Stimulated activated CD4-positive, alpha-beta T cell treated with anti-CD3 and anti-CD28 coated beads, Interleukin-1b, Interleukin-23, amount 100 ng/mL, for 1 hour (primary cell): ENCODE measurements at places on chromosomes 3 and 15.

GRCh38 chr3:184058029-184058428, 5.2 kb downstream of the HTR3C start:
- no peak for DNase-seq

DNA sequence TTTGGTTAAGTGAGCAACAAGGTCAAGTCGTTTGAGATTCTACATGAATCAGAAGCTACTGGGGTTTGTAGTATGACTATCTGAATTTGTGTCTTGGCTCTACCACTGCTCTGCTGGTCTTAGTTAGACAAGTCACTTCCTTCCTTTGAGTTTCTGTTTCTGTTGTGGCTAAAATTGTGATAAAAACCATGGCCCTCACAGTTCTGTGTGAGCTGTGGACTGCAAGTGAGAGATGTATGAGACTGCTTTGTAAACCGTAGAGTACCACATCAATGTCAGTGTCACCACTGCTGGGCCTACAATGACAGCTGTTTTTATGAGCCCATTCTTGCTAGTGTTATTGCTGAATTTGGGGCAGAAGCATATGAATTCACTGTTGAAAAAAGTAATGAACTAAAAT, 32.7 kb downstream of the RARB start:
- DNase-seq = no peak

DNA sequence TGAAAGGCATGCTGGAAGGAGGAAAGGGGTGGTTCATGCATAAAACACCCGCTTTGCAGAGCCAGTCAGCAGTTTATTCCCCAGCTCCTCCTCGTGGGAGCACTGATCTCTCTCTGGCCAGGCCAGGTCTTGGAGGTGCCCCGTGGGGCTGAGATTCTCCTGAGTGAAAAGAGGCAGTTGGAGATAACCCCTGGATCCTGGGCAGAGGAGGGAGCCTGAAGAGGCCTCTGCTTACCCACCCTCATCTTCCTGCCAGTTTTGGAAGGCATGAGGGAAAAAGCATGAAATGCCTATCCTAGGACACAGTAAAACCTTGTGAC, 108.3 kb downstream of the SEMA5B start:
- DNase-seq = no peak

- no peak for DNase-seq
These were observed 197.4 kb upstream of the MBNL1 start for GRCh38 chr3:152071315-152071714.

DNA sequence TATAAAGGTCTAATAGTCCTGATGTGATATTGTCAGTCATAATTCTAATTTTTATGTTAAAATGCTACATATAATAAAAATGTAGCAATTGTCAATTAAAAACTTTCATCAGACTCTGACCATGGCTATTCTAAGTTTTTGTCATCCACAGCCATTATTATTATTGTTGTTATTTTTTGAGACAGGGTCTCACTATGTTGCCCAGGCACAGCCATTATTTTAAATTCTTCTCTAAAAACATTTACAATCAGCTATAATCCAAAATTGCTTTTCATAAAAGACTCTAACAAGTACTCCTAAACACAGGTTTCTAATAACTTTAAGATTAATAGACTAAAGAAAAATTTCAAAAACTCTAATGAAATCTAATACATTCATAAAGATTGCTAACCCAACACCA, 41.0 kb upstream of the SETD2 start:
- no peak for DNase-seq

GRCh38 chr3:63462732-63463131, 184.6 kb downstream of the SYNPR start:
- no peak for DNase-seq
